ENCODE measurements at places on chromosomes 11 and 22.

- no peak for DNase-seq
Observed at GRCh38 chr11:119651802-119652584, 77.0 kb downstream of the NECTIN1 start.

DNA sequence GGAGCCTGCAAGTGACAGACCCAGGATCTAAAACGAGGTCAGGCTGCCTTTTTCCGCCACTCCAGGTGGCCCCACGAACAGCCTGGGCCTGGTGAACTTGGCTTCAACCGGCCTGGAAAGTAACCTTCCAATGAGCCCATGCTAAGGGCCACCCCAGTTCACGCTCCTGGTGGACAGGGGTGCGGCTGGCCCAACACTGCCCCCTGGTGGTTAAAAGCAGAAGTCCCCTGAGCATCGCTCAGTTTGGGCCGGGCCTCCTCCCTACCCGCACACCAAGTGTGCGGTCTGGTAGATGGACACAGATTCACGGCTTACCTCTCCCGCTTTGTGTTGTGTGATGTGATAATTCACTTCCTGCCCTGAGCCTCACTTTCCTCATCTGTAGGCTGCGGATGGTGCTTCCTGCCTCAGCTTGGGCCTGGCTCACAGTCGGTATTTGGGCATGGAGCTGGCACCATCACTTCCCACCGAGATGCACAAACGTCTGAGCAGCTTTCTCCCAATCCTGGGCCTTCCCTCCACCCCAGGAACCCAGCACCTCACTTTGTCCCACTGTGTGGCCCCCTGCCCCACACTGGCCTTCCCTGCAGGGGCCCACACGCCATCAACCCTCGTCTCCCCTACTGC lies 13.7 kb upstream of the SEC14L3 start:
- peak; percentile 63 for DNase-seq

GRCh38 chr22:42178910-42179519 lies 48.4 kb upstream of the CYP2D6 start:
- DNase-seq, result no peak

DNA sequence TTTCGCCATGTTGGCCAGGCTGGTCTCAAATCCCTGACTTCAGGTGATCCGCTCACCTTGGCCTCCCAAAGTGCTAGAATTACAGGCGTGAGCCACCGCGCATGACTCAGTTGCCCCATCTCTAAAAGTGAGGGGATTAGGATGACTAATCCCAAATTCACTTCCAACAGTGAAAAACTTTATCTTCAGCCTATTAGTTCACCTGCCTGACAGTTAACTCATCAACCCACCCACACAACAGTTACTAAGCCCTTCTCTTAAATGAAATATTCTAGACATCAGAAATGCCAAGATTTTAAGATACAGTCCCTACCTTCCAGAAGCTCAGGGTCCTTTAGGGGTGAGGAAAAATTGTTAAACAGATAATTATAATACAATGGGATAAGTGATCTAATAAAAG lies 2.0 kb upstream of the ANKRD42 start:
- no peak for DNase-seq

- no peak for DNase-seq
Observed at GRCh38 chr11:107834995-107835394, 23.6 kb downstream of the SLC35F2 start.

- DNase-seq, result no peak
Observed at GRCh38 chr11:121657146-121657545, 204.4 kb upstream of the SORL1-AS1 start.

GRCh38 chr22:19214078-19214473 lies 35.5 kb upstream of the SLC25A1 start:
- no peak for DNase-seq

DNA sequence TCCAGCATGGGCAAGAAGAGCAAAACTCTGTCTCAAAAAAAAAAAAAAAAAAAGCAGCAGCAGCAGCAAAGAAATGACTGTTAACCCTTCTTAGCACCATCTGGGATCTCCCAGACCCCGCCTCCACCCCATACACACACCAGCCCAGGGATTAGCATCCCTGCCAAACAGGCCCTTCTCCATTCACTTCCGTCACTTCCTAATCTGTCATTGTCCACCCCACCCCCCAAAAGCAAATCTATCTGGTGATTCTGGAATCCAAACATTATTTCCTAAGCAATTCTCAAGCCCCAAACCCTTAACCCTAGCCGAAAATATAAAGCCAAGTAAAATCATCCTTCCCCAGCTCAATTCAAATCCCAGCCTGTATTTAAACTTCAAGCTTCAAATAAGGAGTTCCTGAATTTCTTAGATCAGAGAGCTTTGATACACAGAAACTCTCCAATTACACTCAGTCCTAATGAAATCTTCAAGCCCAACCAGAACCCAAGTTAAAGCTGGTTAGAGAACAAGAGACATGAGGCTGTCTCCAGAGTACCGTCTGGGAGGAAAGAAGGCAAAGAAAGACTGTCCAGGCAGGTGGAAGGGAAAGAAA lies 6.0 kb upstream of the AHNAK start:
- no peak for DNase-seq

DNA sequence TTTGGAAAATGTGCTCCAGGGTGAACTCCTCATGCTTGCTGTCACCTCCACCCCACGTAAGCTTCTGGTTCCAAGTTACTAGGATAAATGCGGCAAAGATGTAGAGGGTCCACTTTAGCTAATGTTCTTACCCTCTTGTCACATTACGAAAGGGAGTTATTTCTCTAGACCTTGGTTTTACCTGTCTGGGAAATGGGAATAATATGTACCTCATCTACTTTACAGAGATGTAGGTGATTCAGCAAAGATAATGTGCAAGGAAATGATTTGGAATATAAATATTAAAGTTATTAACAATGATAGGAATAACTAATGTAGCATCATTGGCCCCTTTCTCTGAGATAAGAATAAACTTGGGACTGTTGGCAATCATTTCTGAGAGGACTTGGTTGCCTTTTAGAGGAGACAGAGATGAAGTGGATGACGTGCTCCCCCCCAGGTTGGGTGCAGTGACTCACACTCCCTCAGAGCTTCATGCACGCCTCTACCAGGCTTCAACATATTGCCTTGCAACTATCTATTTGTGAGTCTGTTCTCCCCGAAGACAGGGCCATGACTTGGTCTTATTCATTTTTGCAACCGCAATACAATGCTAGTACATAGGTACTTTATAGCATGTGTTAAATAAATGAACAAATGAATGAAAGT lies 97.1 kb downstream of the ME3 start:
- DNase-seq, result no peak

DNA sequence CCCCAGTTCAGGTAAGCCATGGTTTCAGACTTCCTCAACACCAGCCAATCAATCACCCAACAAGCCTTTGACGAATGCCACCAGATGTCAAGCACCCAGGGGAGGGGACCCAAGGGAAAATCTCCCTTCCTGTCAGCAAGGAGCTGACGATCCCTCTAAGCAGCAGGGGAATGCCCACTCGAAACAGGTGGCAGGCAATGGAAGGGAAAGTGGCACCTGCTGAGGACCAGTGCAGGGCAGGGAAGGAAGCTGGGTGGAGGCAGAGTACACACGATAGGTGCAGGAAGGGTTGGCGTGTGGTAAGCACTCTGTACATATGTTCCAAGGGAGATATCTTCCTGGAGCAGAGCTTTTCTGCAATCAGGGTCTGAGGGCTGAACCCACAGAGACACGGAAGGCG lies 11.7 kb upstream of the CREB3L1 start:
- DNase-seq, result no peak

DNA sequence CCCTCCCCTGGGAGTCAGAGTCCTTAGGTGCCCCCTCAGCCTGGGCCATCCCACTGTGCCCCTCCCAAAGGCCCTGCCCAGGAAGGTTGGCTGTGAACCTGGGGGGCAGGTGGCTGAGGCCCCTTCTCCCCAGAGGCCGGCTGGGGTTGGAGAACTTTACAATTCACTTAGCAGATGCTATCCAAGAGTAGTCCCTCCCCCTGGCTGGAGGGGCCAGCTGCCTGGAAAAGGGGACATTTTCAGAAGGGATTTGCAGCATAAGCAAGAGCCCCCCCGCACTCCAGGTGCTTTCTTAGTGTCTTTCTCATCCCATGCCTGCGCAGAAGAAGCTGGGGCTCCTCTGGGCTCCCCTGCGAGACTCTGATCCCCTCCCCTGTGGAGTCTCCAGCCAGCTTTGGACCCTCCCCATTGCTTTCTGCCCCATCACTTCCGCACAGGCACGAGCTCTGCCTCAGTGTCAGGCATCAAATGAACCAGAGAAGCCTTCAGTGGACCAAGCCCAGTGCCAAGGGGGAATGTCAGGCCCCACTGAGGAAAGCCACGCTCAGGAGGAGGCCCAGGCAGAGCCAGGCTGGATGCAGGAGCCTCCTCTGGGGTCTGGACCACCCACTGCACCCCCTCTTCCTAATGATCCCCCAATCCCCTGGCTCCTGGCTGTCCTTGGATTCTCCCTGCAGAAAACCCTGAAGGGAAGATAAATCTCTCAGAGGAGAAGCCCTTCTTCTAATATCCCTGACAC lies 3.7 kb downstream of the SSTR3 start:
- DNase-seq, result no peak

- no peak for DNase-seq
Observed at GRCh38 chr11:112013497-112014164, 11.6 kb upstream of the DLAT start.

- DNase-seq, result no peak
Observed at GRCh38 chr11:38796281-38796680, 2198.2 kb upstream of the RAG2 start.

GRCh38 chr11:132540581-132540980 lies 991.7 kb downstream of the OPCML start:
- no peak for DNase-seq

DNA sequence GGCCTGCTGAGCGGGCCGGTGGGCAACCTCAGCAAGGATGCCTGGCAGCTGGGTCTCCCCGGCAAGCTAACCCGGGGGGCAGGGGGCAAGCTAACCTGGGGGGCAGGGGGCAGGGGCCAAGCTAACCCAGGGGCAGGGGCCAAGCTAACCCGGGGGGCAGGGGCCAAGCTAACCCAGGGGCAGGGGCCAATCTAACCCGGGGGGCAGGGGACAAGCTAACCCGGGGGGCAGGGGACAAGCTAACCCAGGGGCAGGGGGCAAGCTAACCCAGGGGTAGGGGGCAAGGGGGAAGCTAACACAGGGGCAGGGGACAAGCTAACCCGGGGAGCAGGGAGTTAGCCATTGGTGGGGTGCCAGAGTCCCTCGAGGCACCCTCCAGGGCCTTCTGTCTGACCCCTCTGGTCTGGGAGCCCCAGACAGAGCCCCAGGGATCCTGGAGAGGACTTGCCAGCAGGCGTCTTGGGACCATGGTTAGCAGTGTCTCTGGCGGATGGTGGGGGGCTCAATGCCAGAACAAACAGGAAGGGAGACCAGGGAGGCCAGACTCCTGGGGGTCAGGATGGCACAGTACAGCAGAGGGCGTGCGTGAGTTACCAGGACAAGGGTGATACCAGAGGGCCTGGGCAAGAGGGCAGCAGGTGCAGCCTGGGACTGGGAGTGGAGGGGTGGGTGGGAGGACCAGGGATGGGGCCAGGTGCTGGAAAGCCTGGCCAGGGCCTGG lies 16.1 kb downstream of the IGF2 start:
- DNase-seq, result no peak

- DNase-seq, result no peak
Observed at GRCh38 chr11:102046841-102047240, 396 bp upstream of the CFAP300 start.

DNA sequence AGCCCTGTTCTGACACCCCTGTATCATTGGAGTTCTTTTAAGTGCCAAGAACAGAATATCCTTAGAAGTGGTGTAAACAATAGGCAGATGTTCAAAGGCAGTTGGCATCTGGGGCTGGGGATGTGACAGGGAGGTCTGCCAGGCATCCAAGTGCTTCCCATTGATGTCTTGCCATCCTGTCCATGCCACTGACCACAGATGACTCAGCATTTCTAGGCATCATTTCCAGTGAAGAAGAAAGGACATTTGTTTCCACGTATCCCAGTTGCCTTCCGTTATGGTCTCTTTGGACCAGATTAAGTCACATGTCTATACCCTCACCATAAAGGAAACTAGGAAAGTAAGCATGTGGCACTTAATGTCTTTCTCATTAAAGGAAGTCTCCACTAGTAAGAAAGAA lies 76.7 kb upstream of the BARX2 start:
- no peak for DNase-seq

- DNase-seq, result no peak
Observed at GRCh38 chr11:130078080-130078479, 8.4 kb downstream of the APLP2 start.

GRCh38 chr11:32405592-32405991 lies 29.7 kb downstream of the WT1 start:
- no peak for DNase-seq

GRCh38 chr11:126059238-126059781 lies 3.4 kb downstream of the CDON start:
- no peak for DNase-seq

DNA sequence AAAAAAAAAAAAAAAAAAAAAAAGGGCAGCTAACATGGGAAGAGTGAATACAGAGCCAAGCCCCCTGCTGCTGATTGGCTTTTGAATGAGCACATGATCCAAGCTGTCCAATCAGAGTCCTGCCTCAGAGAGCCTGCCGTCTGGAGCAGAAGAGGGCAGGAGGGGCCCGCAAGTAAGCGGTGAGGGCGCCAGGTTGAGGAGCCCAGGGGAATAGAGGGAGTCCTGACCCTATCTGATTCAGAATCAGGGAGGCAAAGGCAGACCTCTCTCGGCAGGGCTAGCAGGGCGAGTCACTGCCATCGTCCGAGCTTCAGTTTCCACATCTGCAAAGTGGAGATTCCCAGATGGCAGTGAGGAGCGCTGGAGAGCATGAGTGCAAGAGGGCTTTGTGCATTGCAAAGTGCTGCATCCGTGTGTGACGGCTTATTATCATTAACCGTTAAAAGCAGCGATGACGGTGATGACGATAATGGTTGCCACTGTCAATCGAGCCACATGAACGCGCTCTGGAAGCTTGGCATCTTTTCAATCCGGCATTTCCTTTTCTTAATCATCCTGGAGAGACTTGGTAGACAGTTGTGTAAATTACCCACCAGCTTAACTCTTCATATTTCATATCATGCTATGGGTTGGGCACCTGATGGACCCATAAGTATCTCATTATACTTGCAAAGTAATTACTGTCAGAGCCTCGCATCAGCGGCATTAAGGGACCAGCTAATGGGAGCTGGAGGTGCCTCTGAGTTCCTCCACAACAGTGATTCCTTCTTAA lies 68.6 kb upstream of the ATXN10 start:
- no peak for DNase-seq

DNA sequence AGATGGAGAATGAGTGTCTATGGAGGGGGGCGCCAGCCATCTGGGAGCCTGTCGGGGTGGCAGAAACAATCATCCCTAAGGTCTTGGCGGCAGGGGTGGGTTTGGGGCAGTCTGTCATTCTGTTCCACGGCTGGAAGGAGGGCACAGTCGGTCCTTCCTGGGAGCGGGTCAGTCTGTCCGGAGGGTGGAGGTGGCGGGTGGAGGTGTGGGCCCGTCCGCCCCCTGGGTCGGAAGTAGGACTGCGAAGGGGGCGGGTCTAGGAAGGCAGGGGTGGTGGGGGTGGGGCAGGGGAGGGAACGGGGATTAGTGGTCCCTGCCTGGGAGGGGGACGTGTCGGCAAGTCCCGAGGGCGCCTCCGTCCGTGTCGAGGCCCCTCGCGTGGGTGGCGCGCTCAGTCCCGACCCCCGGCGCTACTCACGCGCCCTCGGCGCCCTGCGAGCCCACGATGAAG lies 461 bp downstream of the TBC1D10A start:
- no peak for DNase-seq
